Left lobe of liver (tissue), 2 donors: ENCODE measurements at places on chromosomes 16 and 17. TPM values are rescaled to one million over a fixed set of nuclear protein-coding genes. Genes with fewer than 3 reads are reported as not detected.

GRCh38 chr17:31475378-31476162 lies 84.1 kb downstream of the RAB11FIP4 start:
- peak; percentile 74 for DNase-seq

DNA sequence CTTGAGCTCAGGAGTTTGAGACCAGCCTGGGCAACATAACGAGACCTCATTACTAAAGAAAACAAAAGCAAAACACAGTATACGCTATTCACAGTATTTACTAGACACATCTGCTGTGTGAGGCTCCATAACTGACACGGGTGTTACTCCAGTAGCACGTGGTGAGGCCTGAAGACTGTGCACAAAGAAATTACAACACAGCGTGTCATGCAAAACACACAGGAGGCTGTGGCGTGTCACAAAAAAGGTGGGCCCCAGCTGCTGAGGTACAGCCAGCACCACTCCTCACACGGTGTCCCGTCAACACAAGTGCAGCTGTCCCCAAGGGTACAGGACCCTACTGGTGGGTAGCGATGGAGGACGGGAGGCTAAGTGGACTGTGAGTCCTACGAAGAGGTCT lies 2.7 kb downstream of the CYBC1 start:
- DNase-seq, result no peak

DNA sequence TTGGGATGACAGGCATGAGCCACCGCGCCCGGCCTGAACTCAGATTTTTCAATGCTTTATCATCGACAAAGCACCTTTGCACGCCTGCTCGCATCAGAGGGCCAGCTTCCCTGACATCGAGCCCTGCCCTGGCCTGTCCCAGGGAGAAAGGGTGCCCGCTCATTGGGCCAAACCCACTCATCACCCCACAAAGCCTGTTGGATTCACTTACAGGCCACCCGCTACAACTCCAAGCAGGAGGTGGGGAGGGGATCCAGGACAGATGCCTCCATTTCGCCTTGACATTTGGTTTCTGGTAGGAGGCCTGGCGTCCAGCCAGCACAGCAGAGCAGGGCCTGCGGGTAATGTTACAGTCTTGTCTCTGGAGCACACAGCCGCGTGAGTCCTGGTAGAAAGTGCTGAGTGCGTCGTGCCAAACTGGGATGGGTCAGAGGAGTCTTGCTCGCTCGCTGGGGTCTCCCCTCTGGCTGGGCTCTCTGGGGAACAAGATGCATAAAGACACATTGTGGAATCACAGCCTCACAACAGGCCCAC lies 19.8 kb downstream of the SMTNL2 start:
- DNase-seq, result no peak

DNA sequence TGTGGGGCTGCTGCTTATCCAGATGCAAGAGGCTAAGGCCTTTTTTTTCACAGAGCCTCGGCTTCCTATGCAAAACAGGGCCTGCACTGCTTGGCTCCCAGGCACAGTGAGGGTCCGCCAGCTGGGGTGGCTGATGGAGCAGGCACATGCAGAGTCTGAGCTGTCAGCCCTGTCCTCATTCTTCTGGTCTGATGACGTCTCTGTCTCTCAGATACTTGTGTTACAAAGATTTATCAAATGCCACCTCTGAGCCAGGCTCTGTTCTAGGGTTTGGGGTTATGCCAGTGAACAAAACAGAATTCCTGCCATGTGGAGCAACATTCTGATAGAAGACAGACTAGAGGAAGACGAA lies 4.8 kb downstream of the RNF40 start:
- no peak for DNase-seq

The ZP2 gene
- not detected for total RNA-seq

GRCh38 chr17:57984261-57984890 lies 3.7 kb downstream of the VEZF1 start:
- no peak for DNase-seq

GRCh38 chr17:64448665-64449512 lies at the start of gene MILR1:
Gene MILR1, plus strand, starts transcription at chr17:64449115. Its CDS starts 54 bp downstream, at chr17:64449169.
- no peak for DNase-seq

DNA sequence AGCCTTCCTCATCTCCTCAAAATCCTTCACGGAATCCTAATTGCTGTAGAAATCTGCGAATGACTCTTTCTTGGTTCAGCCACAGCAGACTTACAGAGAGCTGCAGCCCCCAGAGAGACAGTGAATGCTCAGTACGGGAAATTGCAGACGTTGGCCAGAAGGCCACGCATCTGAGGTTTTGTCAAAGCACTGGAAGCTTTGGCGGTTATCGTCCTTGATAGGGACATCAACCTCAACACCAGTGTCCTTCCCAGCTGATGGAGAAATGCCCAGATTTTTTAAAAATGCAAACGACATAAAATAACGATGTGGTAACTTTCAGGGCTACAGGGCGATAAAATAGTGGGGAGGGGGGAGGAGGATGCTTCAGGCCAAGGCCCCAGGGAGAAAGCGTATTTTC lies 166.6 kb upstream of the CIBAR2 start:
- DNase-seq, result no peak

The KRTAP2-2 gene
- total RNA-seq, result not detected

- DNase-seq, result peak; percentile 78
Observed at GRCh38 chr16:87506423-87507350, 13.9 kb upstream of the ZCCHC14 start.

DNA sequence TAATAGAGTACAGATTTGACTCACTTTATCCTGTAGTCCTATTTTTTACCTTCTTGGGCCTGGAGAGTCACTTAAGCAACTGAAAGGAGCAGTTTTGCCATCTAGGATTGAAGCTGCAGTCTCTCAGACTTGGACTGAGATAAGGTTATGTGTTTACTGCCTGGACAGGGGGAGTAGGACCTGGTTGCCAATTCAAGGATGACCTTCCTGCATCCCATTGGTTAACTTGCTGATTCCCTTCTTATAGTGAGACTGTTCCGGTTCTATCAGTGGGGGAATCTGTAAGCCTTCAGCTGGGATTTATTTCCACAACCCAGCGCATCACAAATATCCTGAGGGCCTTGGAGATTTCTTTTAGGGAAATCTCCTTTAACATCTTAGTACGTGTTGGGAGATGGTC lies 2.9 kb downstream of the UBN1 start:
- DNase-seq, result no peak

The TSNAXIP1 gene
- 2.1 TPM for total RNA-seq

GRCh38 chr17:45703348-45703747 lies 80.8 kb upstream of the CRHR1 start:
- no peak for DNase-seq

DNA sequence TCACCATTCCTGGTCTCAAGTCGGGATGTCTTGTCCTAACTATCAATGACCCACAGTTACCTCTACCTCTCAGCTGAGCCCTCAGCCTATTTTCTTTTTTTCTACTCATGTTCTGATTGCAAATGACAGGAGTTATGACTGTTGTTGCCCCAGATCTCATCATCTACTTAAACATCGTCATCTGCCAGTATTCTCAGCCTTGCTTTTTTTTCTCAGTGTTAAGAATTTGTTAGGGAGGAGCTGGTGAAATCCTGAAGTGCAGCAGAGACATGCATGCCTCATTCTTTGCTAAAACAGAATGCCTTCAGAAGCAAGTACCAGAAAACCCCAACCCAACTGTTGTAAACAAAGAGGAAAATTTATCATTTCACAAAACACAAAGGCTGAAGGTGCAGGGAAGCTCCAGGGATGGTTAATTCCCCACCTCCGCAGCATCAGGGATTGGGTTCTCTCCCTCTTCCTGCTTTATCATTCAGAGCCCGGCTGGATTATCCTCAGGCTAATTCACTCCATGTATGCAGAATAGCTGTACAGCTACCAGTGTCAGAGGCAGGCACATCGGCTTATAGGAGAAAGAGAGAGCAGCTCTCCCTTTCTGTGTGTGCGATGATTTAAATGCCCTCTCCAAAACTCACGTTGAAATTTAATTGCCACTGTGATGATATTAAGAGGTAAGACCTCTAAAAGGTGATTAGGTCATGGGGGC lies 540.8 kb upstream of the HSBP1 start:
- DNase-seq, result no peak

GRCh38 chr17:8856869-8857575 lies 10.5 kb downstream of the PIK3R6 start:
- no peak for DNase-seq

- DNase-seq, result no peak
Observed at GRCh38 chr16:22347100-22347820, 27.2 kb downstream of the CDR2 start.

GRCh38 chr17:10920558-10921108 lies 82.7 kb upstream of the PIRT start:
- DNase-seq, result no peak

GRCh38 chr17:1936766-1937165 lies 88.4 kb downstream of the RTN4RL1 start:
- no peak for DNase-seq

The TBC1D28 gene
- total RNA-seq, result not detected
